AML-193 (cell line): ENCODE measurements at places on chromosomes 5 and 9.

GRCh38 chr9:127133739-127134167, 11.3 kb upstream of the ANGPTL2 start:
- DNase-seq, result no peak

GRCh38 chr5:140239939-140240700, 62.8 kb downstream of the PFDN1 start:
- peak; percentile 59 for DNase-seq

GRCh38 chr5:176733406-176734262, 76.7 kb upstream of the UNC5A start:
- no peak for DNase-seq

- no peak for DNase-seq
These were observed 148.0 kb downstream of the GHR start for GRCh38 chr5:42570966-42571960.

DNA sequence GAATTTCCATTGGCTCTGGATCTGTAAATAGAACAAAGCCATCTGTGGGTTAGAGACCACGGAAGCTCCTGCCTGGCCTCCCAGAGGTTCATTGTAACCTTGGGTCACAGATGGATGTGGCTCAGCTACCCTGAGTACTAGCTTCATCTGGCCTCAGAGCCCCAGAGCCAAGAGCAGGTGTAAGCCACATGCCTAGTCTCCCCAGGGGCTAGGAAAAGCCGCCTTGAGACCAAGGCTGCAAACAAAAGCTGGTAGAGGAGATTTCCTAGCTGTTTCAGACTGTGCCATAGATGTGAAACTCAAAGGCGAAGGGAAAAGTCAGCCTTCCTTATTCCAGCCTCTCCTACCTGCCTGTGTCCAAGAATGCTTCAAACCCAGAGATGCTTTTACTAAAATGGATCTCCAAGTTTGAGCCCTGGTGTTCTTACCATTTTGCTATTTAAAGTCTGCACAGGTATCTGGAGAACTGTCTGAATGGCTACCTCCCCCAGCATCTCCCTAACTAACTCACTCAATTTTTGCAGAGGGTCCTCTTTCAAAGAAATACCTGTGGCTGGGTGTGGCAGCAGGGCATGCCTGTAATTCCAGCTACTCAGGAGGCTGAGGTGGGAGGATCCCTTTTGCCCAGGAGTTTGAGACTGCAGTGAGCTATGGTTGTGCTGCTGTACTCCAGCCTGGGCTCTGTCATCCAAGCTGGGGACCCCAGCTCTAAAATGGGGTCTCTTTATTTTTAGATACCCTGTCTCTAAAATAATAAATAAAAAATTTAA, 42.3 kb upstream of the MAP1B start:
- DNase-seq, result no peak
